Sigmoid colon (tissue), 7 donors: ENCODE measurements at places on chromosomes 7 and 10. TPM values are rescaled to one million over a fixed set of nuclear protein-coding genes. Genes with fewer than 3 reads are reported as not detected.

DNA sequence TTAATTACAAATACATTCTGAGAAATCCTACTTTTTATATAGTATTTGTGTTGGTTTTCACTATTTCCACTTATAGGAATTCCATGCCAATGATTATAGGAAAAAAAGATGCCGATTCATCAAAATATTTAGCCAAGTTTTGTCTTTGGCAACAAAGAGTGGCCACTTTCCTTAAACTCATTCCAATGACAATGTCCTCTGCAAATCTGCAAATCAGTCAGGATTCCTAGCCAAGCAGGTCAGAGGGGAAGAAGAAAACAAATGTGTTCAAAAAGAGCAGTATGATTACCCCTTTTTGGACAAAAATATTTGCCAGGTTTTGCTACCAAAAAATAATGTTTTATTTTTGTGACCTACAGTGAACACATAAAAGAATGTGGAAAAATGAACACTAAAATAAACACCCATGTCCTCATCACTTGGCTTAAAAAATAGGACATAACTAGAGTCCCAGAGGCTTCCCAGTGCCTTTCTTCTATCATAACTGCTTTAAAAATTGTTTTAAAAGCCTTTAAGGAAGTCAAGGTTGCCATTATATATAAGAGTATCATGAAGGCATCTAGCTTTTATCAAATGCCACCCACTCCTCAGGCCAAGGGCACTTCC, 125.9 kb downstream of the ADAM12 start:
- DNase-seq = no peak
- H3K4me1 ChIP-seq = no peaks in the 10 kb centered on the region
- H3K27ac ChIP-seq = no peak overlapping the region
- no peaks in the 10 kb centered on the region for H3K27me3 ChIP-seq
- H3K36me3 ChIP-seq = no peaks in the 10 kb centered on the region
- H3K4me3 ChIP-seq = no peak overlapping the region

The NODAL gene
- not detected for total RNA-seq

- H3K27ac ChIP-seq = no peak overlapping the region
Observed at GRCh38 chr7:81707966-81708365, 61.9 kb downstream of the HGF start.

DNA sequence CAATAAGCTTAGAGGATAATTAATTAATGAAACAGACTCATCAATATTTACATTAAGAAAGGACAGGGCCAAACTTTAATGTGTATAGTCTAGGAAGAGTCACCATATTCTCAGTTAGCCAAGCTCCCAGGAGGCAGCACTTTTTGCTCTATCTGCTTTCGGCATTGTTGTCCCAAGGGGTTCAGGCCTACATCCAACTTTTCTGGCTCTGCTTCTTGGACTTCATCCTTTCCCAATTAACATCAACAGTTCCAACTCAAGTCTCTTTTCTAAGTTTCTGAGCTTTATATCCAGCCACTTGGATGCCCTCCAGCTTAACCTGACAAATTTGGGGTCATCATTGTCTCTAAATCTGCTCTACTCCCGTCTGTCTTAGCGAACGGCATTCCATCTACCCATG, 42.8 kb downstream of the GLI3 start:
- H3K4me1 ChIP-seq = no peaks in the 10 kb centered on the region
- H3K27ac ChIP-seq = no peak overlapping the region
- H3K36me3 ChIP-seq = no peaks in the 10 kb centered on the region
- no peak overlapping the region for H3K4me3 ChIP-seq
- no peak for DNase-seq
- no peaks in the 10 kb centered on the region for H3K27me3 ChIP-seq

- H3K27me3 ChIP-seq = no peaks in the 10 kb centered on the region
- no peaks in the 10 kb centered on the region for H3K36me3 ChIP-seq
- H3K4me1 ChIP-seq = peaks cover 36% of the 10 kb centered on the region
- no peak overlapping the region for H3K27ac ChIP-seq
- H3K4me3 ChIP-seq = no peak overlapping the region
Observed at GRCh38 chr10:124259139-124259825, 159.4 kb downstream of the OAT start.

- DNase-seq = no peak
- no peaks in the 10 kb centered on the region for H3K4me1 ChIP-seq
- H3K27ac ChIP-seq = no peak overlapping the region
- H3K27me3 ChIP-seq = no peaks in the 10 kb centered on the region
Observed at GRCh38 chr7:127512663-127513062, 72.7 kb downstream of the GCC1 start.

- no peaks in the 10 kb centered on the region for H3K4me1 ChIP-seq
- no peak overlapping the region for H3K4me3 ChIP-seq
- no peaks in the 10 kb centered on the region for H3K36me3 ChIP-seq
- no peak overlapping the region for H3K27ac ChIP-seq
Observed at GRCh38 chr10:49600781-49601400, 9.2 kb upstream of the SLC18A3 start.
